ENCODE measurements at places on chromosomes 7 and 10. TPM values are rescaled to one million over a fixed set of nuclear protein-coding genes. Genes with fewer than 3 reads are reported as not detected.
A peak's percentile ranks its signal among the peaks of the same experiment; 100 is the strongest.

Gene IFIT1B
- not detected for total RNA-seq

Gene EBF3
- total RNA-seq: 0.43 TPM

DNA sequence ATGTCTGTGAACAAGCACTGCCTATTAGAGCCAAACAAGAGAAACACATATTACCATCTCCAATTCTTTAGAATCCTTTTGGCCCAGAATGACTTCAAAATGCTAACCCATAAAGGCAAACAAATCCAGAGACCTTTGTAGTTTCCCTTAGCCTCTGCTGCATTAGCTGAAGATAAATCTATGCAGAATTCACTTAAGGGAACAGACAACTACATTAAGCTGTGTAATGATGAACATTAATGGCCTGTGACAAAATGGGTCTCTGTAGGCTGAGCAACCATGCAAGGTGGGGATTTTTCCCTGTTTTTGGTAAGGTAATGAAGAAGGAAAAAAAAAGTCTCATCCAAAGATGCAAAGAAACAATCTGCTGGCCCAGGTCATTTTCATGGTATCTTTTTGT is 411.6 kb downstream of the EXOC4 start:
- H3K27ac ChIP-seq: no peak overlapping the region
- H3K4me1 ChIP-seq: peaks cover 12% of the 10 kb centered on the region
- H3K36me3 ChIP-seq: no peaks in the 10 kb centered on the region
- H3K27me3 ChIP-seq: no peaks in the 10 kb centered on the region

Gene PAX4
- total RNA-seq: not detected

Gene C10orf67
- total RNA-seq: 0.25 TPM

DNA sequence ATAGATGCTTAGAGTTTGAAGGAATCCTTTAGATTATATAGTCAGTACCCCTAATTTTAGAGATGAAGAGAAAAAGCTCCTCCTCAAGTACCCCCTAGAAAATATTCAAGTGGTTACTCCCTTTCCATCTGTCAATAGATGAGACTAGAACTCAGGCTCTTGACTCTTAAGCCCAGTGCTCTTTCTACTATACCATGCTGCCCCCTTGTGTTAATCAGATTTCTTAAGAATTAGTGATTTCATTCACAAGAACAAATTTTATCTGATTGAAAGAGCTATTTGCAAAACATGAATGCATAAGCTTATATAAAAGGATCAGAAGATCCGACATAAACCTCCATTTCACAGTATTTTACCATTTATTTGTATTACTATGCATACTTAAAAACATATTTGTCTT is 179.3 kb downstream of the TFEC start:
- DNase-seq: peak; percentile 71
- H3K4me1 ChIP-seq: peaks cover 7% of the 10 kb centered on the region
- no peaks in the 10 kb centered on the region for H3K36me3 ChIP-seq
- no peak overlapping the region for H3K27ac ChIP-seq

Gene NPTX2
- total RNA-seq: 0.97 TPM

DNA sequence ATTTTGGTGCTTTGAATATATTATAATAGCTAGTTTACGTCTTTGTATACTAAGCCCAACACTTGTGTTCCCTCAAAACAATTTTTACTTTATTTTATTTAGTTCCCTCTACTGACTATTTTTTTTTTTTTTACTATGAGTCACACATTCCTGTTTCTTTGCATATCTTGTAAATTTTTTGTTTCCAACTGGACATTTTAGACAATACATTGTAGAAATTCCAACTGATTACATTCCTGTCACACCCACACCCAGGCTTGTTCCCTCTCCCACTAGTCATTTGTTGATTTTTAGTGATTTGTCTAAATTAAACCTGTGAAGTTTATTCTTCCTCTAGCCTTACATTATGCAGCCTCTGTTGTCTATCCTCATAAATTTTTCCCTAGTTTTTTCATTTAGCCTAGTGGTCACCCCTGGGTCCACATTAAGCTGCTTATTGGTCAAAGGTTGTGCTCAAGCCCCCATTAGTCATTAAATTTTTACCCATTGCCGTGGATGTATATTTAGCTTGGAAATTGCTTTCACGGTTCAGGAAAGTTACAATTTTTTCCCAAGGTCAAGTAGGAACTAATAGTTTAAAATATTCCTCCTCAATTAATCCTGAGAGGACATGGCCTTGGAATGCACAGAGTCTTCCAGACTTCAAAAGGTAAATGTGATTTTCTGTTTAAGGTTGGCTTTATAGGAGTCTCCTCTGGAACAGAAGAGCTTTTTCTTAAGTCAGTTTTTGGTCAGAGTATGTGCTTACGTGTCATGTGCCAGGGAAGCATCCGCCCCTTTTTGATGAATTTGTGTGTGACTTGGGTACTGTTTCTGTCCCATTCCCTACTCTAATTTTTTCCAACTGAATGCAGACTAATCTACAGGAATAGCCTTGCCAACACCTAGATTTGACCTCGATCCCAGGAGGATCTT is 207.6 kb upstream of the TMEM72 start:
- H3K4me1 ChIP-seq: peaks cover 39% of the 10 kb centered on the region
- peak overlapping the region; percentile 47 for H3K27ac ChIP-seq
- DNase-seq: peak; percentile 74
- no peaks in the 10 kb centered on the region for H3K27me3 ChIP-seq

Gene CTAGE4
- 1.3 TPM for total RNA-seq

- H3K27me3 ChIP-seq: no peaks in the 10 kb centered on the region
- H3K27ac ChIP-seq: no peak overlapping the region
- H3K36me3 ChIP-seq: no peaks in the 10 kb centered on the region
- H3K4me3 ChIP-seq: no peak overlapping the region
- DNase-seq: no peak
- no peaks in the 10 kb centered on the region for H3K4me1 ChIP-seq
Observed at GRCh38 chr7:79593866-79594301, 140.4 kb upstream of the MAGI2 start.

Data from GM23248 (cell line).